ENCODE measurements at places on chromosomes 6 and 20. TPM values are rescaled to one million over a fixed set of nuclear protein-coding genes. Genes with fewer than 3 reads are reported as not detected.

- no peak overlapping the region for H3K27ac ChIP-seq
- no peaks in the 10 kb centered on the region for H3K27me3 ChIP-seq
- no peaks in the 10 kb centered on the region for H3K4me1 ChIP-seq
- no peak for DNase-seq
- no peaks in the 10 kb centered on the region for H3K36me3 ChIP-seq
- H3K4me3 ChIP-seq = no peak overlapping the region
These were observed 28.6 kb downstream of the CST8 start for GRCh38 chr20:23519556-23519955.

DNA sequence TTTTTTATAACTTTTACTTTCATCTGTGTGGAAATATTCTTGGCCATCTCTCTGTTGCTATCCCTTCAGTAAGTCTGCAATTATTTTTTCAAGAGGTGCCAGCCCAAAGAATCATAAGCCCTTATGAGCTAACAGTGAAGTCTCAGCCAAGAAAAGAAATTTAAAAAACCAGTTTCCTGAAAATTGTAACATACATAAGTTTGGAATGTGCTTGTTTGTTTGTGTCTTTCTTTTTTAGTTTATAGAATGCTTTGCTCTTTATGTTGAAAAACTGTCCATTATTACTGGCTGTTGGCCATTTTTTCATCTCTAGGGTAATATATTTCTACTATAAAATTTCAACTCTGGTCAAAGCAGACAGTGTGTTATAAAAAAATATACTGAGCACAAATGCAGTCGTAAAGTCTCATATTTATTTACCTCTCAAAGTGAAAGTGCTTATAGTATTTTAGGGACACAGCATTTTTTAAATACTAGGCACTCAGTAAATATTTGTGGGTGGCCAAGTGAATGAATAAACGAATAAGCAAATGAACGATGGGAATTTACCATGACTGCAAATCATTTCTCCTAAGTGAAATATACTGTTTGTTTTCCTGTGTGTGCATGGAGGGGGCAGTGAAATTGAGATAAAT is 659.7 kb downstream of the KIF16B start:
- H3K4me1 ChIP-seq = no peaks in the 10 kb centered on the region
- no peaks in the 10 kb centered on the region for H3K36me3 ChIP-seq
- DNase-seq = no peak
- no peak overlapping the region for H3K27ac ChIP-seq

DNA sequence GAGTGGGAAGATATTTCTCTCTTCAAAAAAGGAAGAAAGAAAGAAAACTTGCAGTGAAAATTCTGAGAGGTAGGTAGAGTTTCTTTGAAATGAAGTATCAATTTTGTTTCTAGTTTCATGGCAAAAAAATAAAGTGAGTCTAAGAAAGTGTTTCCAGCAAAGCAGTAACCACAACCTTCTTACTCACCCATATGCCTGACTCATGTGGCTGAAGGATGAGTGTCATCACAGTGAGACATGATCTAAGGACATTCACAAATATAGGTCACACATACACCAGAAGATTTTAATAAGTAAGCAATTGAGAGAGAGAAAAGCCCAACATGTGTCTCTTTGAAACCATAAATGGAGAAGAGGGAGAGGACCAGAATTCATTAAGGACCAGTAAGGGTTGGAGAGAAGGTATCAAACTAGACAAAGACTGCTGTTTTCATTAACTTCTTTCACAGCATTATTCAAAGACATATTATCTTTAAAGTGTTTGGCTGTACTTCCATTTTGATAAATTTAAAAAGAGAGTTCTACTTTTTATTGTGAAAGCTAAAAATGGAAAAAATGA is 169.5 kb downstream of the FRK start:
- DNase-seq = no peak
- H3K36me3 ChIP-seq = no peaks in the 10 kb centered on the region
- no peak overlapping the region for H3K27ac ChIP-seq
- no peaks in the 10 kb centered on the region for H3K4me1 ChIP-seq
- H3K4me3 ChIP-seq = no peak overlapping the region

DNA sequence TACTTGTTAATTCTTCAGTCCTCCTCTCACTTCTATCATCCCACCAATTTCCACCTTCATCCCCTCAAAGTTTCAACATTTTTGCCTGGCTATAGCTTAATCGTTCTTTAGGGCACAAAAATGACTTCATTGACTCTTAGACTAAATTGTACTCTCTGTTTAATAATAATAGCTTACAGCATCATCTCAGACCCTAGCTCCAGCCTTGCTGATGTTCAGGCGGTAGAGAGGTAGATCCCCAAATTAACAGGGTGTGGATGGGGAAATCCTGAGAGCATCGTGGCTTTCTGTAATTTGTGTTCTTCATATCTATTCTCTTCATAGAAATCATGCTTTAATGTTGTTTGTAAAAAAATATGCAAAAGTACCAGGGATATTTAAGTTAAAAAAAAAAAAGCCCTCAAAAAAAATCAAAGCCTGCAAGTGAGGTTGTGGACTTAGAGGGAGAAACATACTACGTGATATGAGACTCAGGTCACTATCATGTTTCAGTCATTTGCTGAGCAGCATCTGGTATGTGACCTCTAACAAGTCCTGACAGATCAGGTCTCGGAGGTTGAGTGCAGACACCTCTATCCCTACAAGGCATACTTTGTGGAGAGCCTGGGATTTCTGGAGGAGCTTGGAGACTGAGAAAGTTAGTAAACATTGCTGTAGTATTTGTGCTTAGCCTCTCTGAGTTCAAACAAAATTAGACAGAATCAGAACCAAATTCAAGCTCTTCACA is 1063.3 kb upstream of the CITED2 start:
- no peaks in the 10 kb centered on the region for H3K4me1 ChIP-seq
- no peak for DNase-seq
- no peak overlapping the region for H3K27ac ChIP-seq
- no peak overlapping the region for H3K4me3 ChIP-seq

GRCh38 chr6:7604003-7604402 is 14.0 kb downstream of the SNRNP48 start:
- H3K36me3 ChIP-seq = no peaks in the 10 kb centered on the region
- no peak overlapping the region for H3K4me3 ChIP-seq
- no peak for DNase-seq
- no peaks in the 10 kb centered on the region for H3K27me3 ChIP-seq
- H3K4me1 ChIP-seq = no peaks in the 10 kb centered on the region

The PBOV1 gene
- total RNA-seq = not detected

The FAM209A gene
- total RNA-seq = not detected

The NNAT gene
- not detected for total RNA-seq
